ENCODE measurements at places on chromosomes 3 and 15.
A peak's percentile ranks its signal among the peaks of the same experiment; 100 is the strongest.

DNA sequence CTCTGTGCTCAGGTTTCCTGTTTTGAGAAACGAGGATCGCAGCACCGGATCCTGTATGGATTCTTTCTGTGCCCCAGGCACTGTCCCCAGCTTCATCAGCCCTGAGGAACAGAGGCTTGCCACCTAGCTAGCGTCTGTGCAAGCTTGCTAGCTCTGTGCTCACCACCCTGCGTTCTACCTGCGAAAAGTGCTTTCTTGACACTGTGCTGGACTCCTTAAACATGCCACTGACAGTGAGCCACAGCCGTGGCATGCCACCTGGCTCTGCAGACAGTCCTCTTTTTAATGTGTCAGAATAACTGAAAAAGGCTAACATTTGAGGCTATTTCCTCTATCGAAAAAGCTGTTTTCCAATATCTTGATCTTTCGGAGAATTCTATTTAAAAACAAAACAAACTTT is 1.4 kb downstream of the PGPEP1L start:
- DNase-seq, result no peak

- DNase-seq, result peak; percentile 82
These were observed 924 bp upstream of the SIN3A start for GRCh38 chr15:75452364-75452864.

GRCh38 chr3:142563496-142563997 is 15.0 kb downstream of the ATR start:
- no peak for DNase-seq

GRCh38 chr15:80611543-80612080 is 83.5 kb upstream of the ABHD17C start:
- no peak for DNase-seq

GRCh38 chr15:75335705-75336355 is at the start of gene COMMD4:
COMMD4 (plus strand) TSS chr15:75336063; CDS start chr15:75336090, 27 bp downstream.
- peak; percentile 93 for DNase-seq

DNA sequence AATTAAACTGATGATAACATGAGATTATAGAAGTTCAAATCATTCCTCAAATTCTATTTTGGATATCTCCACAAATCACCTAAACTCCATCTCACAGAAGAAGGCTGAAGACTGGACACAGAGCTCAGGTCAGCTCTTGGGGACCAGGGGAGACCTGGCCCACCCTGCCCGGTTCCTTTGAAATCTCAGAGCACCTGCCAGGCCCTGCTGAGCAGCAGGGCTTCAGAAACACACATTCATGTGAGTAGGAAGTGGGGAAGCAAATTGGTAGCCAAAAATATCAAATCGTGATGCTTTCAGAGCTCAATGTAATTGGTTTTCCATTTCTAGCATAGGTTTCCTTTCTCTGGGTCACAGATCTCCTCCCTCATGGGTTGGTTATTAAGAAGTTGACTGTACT is 76.2 kb downstream of the OCA2 start:
- DNase-seq, result no peak

DNA sequence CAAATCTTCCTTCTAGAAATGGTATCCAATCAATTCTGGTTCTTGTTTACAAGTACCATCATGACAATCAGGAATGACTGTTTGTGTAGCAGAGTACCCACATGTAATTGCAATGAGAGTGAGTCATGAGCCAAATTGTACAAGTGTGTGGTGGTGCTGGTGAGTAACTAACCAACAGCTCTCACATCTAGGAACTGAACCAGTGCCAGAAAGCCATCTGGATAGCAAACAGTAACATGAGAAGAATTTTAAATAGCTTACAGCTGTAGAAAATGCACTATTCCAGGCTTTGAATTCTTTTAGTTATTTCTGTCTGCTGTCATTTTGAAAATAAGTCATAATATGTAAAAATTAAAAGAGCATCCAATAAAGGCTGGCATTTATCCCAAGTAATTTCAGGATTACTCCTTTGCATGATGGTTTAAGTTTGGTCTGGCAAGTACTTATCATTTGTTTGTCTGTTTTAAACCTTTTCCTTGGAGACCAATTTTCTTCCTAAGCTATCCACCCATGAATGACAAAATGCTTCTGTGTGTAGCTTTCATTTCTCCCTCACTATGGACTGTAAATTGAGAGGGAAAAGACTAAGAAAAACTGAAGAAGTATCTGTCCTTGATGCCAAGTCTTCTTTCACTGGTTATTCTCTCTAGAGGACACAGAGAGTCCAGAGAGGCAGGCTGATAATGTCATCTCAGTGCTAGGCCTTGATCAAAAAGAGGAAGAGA is 60.0 kb downstream of the PIK3CB start:
- DNase-seq, result peak; percentile 94

- no peak for DNase-seq
These were observed 651 bp downstream of the MTMR14 start for GRCh38 chr3:9649791-9650521.

DNA sequence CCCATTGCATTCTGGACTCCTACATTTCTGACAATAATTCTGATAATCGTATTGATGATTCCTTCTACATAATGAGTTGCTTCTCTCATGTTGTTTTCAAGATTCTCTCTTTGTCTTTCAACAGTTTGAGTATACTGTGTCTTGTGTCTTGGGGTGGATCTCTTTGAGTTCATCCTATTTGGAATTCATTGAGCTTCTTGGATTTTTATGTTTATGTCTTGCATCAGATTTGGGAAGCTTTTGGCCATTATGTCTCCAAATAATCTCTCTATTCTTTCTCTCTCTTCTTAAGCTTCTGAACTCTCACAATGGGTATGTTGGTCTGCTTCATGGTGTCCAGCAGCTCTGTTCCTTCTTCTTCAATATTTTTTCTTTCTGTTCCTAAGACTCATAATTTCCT is 592.2 kb downstream of the FHIT start:
- no peak for DNase-seq

DNA sequence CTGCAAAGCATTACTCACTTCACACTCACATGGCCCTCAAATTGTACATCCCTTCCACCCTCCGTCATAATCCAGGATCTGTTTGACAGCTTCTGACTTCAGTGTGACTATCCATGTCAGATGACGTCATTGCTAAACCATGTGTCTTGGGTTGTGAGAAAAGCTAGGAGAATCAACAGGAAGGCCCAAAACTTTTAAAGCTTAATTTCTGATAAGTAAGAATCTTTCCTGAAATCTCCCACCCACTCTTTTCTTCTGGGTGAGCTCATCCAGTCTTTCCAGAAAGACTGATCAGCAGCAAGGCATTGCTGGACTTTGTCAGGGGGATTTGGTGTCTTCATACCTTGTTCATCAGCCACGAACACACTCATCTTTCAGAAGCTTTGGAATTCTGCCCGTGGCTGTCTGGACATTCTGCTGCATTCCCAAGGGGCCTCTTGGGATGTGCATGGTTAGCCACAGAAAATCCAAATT is 11.5 kb upstream of the LMCD1 start:
- peak; percentile 70 for DNase-seq

GRCh38 chr15:56261854-56262509 is 18.3 kb upstream of the RFX7 start:
- peak; percentile 2 for DNase-seq

- no peak for DNase-seq
These were observed 82.8 kb upstream of the TNIK start for GRCh38 chr3:171542976-171543375.

GRCh38 chr3:168040607-168041208 is 55.0 kb downstream of the GOLIM4 start:
- peak; percentile 46 for DNase-seq

DNA sequence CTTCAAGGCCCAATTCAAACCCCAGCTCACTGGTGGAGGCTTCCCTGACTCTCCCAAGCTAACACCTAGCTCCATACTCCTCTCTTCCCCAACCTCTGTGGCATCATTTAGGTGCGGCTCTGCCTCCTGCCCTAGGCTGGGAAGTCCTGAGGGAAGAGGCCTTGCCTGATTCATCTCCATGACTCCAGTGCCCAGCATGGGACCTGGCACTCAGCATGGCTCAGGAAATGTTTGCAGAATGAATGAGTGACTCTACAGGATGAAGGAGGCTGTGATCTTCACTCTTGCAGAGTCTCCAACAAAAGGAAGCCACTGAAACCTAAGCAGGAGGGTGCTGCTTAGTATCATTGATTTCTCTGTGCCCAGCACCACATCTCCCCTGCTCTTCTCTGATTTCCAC is 34.5 kb upstream of the INSYN1 start:
- no peak for DNase-seq

DNA sequence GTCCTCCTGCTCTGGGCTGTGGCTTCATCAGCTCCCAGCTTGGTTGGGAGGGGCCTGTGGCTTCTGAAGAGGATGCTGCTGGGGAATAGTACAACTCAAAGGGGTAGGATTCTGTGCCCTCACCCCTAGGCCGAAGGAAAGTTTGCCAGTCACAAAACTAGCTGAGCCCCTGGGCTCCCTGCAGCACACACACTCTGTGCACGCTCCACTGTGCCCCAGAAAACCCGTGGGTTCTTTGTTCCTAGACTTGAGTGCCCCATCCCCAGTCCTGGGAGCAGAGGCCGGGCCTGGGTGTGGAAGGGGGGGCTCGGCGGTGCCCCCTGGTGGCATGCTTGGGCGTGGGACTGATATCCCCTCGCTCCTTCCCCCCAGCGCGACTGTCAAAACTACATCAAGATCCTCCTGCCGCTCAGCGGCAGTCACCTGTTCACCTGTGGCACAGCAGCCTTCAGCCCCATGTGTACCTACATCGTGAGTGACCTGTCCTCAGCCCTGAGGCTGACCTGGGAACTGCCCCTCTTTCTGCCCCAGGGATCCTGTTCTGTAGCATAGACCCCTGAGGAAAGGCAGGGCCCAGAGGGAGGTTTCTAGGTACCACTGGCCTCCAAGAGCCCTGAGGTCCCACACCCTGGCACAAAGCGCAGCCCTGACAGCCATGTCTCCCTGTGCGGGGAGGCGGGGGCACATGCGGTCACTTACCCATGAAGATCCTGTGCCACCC is 14.2 kb downstream of the CIB1 start:
- DNase-seq, result peak; percentile 31

DNA sequence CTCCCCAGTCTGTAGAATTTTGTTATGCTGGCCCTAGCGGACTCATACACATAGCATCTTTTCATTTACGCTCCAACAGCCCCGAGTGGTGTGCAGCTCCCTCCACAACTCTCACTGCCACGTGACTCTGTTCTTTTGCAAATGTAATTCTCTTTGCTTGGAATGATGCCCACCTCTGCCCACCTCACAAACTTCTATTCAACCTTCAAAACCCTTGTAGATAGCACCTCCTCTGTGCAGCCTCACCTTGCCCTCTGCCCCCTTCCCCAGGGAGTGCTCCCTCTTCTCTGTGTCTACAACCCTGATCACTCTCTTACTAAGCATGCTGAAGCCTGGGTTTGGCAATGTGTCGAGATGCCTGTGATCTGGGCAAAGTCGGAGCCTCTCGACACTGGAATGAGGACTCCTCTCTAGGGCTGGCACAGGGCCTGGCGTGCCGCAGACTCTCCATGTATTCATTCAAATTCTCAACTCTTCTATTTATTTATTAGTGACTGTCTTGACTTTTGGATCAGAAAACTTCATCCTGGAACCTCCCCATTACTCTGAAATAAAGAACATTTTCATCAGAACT is 73.5 kb downstream of the MGLL start:
- peak; percentile 42 for DNase-seq

- DNase-seq, result no peak
These were observed 8.6 kb downstream of the OXSR1 start for GRCh38 chr3:38173834-38174418.

DNA sequence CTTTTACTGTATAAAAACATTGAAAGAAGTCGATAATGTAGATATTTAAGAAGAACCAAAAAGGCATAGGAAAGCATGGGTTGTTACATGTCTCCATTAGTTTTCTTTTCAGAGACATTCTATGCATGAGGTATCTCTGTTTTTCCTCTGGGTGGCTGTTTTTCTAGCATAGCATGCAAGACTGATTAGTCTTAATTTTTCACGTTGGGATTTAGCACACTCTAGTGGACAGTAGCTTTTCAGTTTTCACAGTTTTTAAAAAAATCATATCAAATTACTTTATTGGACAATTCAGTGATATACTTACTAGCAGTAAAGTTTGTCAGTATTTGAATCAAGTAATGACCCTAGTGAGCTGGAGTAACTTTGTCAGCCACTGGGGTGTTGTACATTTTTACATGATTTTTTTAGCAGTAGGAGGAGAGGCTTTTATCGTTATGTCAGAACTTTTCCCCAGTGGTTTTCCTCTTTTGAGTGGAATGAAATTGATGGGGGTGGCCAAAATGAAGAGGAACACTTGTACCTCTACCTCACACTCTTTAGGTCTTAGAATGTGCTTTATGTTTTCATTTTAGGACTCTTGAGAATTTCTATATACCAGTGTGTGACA is 57.2 kb downstream of the SEC22A start:
- DNase-seq, result peak; percentile 64

GRCh38 chr3:5010706-5011554 is 31.7 kb downstream of the BHLHE40 start:
- no peak for DNase-seq

- peak; percentile 62 for DNase-seq
These were observed 9.1 kb downstream of the RAB43 start for GRCh38 chr3:129112308-129113052.

DNA sequence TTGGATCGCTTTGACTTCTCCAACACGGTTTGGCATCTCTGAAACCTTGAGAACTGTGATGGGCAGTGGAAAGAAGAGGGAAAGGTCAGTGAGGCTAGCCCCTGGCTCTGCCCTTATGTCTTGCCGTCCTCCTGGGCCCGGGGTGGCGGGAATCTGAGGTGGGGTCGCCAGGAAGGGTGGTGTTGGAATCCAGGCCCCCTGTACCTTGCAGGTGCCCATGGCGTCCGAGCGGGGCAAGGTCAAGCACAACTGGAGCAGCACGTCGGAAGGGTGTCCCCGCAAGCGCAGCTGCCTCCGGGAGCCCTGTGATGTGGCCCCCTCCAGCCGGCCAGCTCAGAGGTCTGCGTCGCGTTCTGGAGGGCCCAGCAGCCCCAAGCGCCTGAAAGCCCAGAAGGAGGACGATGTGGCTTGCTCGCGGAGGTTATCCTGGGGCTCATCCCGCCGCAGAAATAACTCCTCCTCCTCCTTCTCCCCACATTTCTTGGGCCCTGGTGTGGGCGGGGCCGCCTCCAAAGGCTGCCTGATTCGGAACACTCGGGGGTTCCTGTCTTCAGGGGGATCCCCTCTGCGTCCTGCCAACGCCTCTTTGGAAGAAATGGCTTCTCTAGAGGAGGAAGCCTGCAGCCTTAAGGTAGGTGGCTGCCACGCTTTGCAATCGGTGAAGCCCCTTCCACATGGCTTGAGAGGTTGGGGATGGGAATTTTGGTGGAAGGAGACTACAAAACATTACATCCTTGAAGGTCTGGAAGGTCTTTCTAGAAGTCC is 907 bp downstream of the TATDN2 start:
- DNase-seq, result peak; percentile 18

DNA sequence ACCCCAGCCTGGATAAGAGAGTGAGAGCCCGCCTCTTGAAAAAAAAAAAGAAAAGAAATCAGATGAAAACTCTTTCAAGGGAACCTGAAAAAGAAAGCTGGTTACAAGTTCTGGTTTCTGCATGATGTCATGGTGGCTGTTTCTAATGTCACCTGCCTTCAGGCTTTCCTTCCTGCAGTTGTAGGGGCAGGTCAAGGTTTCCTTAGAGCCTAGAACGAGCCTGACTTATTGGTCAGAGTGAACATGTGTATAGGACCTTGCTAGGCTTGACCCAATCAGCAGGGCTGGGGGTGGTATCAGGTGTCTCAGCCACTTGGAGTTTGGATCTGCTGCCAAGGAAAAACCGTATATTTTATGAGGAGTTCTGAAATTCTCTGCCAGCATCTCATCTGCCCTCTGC is 3.8 kb downstream of the IVD start:
- DNase-seq, result no peak

GRCh38 chr3:1903111-1903510 is 195.6 kb upstream of the CNTN4 start:
- DNase-seq, result no peak

GRCh38 chr3:133938770-133939462 is 43.2 kb upstream of the RAB6B start:
- DNase-seq, result peak; percentile 19
